ENCODE measurements at places on chromosomes 1 and 21. TPM values are rescaled to one million over a fixed set of nuclear protein-coding genes. Genes with fewer than 3 reads are reported as not detected.

- no peak for DNase-seq
These were observed 10.2 kb downstream of the PLXNA2 start for GRCh38 chr1:208233978-208234377.

GRCh38 chr1:4210043-4210442 is 310.0 kb upstream of the C1orf174 start:
- DNase-seq: no peak

- DNase-seq: no peak
These were observed 52.3 kb downstream of the C1orf198 start for GRCh38 chr1:230816018-230816417.

DNA sequence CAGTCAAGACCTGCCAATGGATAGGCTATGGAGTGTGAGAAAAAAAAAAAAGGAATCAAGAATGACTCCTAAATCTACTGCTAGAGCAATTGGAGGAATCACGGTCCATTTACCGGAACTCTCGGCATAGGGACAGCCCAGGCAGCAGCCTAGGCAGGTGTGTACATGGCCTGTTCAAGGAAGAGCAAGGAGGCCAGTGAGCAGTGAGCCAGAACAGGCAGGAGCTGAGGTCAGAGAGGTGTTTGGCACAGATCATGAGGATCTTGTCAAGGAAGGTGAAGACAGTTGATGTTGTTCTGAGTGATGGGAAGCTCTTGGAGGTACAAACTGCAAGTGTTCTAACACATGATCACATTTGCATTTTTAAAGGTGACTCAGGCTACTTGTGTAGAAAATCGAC is 40.6 kb upstream of the HHAT start:
- DNase-seq: no peak

- no peak for DNase-seq
These were observed 151.9 kb downstream of the PGBD5 start for GRCh38 chr1:230274254-230274653.

GRCh38 chr1:86753700-86754099 is 49.3 kb downstream of the SH3GLB1 start:
- no peak for DNase-seq

Gene VSIG8
- not detected for polyA plus RNA-seq

Gene C1orf226
- polyA plus RNA-seq: 0.72 TPM

Gene RHD
- 1.0 TPM for polyA plus RNA-seq

Gene NPHS2
- polyA plus RNA-seq: not detected

Gene RAP1GAP
- 1.7 TPM for polyA plus RNA-seq

Gene HRNR
- polyA plus RNA-seq: 0.03 TPM

Gene KIF26B
- 1.00 TPM for polyA plus RNA-seq
